ENCODE measurements at places on chromosomes 1 and 21.

GRCh38 chr1:239914751-239915231, 176.9 kb upstream of the FMN2 start:
- no peak for DNase-seq

DNA sequence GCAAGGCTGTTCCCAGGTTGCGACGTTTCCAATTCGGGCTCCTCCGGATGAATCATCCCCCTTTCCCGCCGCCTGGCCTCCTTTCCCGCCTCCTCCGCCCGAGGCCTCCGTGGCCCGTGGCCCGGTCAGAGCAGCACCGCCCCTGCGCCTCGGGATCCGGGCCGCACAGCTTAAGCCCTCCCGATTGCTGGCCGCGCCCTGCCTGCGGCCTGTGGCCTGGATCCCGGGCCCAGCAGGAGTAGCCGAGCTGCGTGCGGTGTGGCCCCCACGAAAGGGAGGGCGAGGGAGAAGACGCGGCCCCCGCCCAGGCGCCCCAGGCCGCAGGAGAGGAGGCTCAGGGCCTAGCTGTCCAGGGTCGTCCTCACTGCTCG, 1.0 kb downstream of the TMEM200B start:
- DNase-seq = no peak

DNA sequence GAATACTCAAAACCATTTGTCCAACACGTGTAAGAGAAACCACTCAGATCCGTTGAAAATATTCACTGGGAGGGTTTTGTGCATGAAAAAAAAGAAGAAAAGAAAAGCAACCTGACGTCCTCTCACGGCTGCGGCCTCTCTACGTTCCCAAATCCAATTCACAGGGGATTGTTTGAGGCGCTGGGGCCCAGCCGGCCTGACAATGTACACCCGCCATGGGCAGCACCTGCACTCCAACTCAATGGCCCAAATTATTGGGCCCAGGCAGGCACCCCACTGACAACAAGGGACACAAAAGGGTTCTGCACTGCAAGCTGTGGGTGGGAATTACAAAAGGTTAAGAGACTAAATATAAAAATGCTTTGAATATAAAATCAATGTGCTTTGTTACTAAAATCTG, 41.5 kb downstream of the MORN1 start:
- no peak for DNase-seq

DNA sequence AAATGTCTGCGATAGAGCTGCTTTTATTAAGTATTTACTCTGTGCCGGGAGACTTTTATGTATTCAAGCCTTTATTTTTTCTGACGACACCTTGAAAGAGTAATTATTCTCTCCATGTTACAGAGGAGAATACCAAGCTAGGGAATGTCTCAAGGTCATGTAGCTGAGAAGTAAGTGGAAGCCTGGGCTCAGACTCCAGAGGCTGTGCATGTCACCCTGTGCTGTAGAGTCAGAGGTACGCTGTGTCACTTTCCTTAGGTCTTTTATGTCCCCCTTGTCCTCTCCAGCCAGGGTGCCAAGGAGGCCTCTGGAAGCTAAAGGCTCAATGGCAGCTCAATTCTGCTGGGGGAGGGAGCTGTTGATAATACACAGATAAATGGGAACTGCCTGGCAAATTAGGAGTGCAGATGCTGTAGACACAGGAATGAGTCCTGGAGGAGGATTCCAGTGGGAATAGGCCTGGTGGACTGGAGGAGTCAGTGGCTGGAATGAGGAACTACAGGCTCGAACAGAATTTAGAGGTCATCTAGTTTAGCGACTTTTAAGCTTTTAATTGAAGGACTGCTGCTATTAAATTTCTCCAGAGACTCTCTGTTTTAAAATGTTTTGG, 9.3 kb upstream of the IL19 start:
- no peak for DNase-seq

DNA sequence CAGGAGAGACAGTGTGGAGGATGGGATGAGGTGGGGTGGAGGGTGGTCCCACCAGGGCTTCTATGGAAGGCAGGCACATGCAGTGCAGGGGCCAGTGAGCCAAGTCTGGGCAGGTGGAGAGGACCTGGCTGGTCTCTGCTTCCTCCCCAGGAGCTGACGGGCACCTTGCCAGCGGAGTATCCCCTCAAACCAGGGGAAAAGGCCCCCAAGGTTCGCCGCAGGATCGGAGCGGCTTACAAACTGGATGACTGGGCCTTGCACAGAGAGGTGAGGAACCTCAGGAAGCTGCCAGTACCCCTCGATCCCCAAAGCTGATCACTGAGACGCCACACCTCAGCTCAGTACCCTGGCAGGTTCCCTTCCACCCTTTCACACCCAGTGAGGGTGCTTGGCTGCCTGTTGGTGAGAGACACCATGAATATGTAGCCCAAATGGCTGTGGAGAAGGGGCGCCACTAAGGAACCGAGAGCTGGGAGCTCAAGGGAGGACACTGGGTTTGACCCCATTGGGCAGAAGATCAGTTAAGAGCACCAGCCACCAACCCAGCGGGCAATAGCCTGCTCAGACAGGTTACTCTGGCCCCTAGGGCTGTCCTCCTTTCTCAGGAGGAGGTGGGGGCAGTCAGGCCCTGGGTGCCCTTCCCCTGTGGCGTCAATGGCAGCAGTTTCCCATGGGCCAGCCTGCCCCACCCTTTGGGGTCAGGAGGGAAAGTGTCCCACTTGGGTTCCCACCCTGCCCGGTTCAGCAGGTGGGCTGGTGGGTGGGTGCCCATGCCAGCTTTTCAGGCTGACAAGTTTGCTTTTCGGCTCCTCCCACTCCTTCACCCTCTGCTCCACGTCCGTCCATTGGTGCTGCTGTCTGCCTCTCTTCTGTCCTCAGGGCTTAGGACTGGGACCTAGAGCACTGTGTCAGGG, 5.5 kb downstream of the INAVA start:
- DNase-seq = no peak

GRCh38 chr1:53899206-53899628, 5.2 kb downstream of the DIO1 start:
- no peak for DNase-seq

DNA sequence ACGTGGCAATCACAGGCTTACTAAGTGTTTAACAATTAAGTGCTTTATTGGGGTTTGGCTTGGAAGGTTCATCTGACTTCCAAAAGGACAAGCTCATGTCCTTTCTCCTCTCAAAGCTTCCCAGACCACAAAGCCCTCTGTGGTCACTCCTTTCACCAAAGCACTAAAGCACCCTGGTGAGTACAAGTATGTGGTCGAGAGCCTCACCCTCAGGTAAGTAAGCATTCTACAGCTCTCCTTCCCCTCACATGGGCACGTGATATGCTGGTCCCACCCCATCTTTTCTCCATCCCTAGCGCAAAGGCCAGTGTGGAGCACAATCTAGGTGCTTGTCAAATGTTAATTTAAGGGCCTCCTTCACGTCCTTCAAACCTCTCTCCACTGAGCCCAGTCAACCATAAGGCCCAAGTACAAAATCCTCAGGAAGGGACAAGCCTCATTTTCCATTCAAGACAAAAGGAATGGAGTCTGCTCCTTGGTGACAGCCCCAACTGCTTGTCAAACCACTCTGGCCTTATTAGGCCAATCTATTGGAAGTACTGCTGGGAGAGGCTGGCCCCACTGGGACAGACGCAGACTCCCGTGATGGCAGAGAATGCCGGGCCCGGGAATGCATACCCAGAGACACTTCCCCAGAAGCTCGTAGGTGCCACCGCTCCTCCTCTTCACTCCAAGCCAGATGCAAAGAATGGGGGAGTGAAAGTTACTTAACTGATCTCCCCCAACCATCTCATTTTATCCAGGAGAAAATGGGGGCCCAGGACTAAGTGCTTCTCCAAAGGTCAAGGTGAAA, 7.8 kb downstream of the STMN1 start:
- DNase-seq = no peak

- no peak for DNase-seq
These were observed 3.2 kb downstream of the INKA2 start for GRCh38 chr1:111735858-111736544.

GRCh38 chr1:48851638-48852037, 74.9 kb upstream of the BEND5 start:
- no peak for DNase-seq

DNA sequence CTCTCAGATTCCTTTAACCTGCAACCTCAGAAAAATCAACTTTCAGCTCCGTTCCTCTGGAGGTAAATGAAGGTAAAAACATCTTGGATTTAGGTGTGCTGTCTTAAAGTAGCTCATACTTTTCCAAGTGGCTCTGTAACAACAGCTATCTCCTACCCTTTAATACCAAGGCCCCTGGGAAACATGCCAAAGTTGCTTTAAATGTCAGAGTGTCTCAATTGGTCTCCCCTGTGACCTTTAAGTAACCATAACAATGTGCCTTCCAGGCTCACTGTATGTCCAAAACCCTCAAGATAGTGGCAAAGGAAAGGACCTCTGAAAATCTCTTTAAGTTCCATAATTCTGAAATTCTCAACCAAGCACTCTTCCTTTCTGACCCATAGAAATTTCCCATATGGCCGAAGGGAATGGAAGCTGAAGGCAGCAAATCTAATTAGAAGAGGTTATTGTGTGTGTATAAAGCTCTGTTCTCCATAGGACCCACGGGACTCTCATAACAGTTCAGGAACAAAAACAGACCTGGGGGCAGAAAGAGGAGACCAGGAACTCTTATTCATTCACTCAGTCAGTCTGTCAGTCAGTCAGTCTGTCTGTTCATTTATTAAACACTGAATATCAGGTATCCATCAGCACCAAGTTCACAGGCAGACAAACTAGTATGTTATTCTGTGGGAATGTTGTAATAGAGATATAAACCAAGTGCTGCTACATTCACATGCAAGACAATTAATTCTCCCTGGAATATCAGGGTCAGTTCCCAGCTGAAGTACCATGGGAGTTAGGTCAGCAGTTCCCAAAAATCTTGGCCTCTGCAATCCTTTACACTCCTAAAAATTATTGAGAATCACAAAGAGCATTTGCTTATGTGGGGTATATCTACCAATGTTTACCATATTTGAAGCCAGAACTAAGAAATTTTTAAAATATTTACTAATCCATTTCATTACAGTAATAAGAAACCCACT, 19.1 kb downstream of the ASTN1 start:
- no peak for DNase-seq

DNA sequence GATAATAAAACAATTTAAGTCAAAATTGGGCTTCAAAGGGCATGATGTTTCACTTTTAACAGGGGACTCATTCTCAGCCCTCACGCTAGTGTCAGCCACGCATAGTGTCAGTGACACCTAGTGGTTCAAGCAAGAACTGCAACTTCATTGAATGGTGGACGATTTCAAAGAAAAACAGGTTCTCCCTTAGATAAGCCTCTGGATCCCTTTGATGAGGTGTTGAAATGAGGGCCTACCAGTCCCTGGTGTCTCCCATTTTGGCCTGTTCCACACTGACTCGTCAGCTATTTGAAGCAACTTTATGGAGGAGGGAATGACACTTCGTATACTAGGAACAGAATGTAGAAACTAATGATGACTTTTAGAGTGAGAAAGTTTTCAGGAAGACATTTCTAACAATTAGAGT, 56.2 kb downstream of the FCRL5 start:
- no peak for DNase-seq

- no peak for DNase-seq
These were observed 194.4 kb upstream of the KAZN start for GRCh38 chr1:14403961-14404645.

- no peak for DNase-seq
These were observed 85.6 kb downstream of the EPS15 start for GRCh38 chr1:51433269-51433971.

DNA sequence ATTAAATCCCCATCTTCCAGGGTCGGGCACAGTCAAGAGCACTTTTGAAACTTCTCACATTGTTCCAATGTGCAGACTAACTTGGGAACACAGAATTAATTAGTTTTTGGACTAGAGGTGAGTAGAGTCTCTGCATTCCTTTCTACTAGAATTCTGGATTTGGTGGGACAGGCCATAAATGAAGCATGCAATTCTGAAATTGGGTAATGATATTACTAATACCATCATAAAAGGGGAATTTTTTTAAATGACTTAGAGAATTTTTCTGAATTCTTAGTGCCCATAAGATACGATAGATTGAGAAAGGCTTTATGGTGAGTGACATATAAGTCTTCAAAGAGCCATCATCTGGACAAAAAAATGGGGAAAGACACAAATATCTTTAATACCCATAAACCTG, 41.8 kb downstream of the ADAMTS5 start:
- no peak for DNase-seq

GRCh38 chr1:180947499-180947885, 34.8 kb downstream of the KIAA1614 start:
- DNase-seq = no peak

GRCh38 chr1:109499661-109500536, 6.0 kb downstream of the CYB561D1 start:
- no peak for DNase-seq

DNA sequence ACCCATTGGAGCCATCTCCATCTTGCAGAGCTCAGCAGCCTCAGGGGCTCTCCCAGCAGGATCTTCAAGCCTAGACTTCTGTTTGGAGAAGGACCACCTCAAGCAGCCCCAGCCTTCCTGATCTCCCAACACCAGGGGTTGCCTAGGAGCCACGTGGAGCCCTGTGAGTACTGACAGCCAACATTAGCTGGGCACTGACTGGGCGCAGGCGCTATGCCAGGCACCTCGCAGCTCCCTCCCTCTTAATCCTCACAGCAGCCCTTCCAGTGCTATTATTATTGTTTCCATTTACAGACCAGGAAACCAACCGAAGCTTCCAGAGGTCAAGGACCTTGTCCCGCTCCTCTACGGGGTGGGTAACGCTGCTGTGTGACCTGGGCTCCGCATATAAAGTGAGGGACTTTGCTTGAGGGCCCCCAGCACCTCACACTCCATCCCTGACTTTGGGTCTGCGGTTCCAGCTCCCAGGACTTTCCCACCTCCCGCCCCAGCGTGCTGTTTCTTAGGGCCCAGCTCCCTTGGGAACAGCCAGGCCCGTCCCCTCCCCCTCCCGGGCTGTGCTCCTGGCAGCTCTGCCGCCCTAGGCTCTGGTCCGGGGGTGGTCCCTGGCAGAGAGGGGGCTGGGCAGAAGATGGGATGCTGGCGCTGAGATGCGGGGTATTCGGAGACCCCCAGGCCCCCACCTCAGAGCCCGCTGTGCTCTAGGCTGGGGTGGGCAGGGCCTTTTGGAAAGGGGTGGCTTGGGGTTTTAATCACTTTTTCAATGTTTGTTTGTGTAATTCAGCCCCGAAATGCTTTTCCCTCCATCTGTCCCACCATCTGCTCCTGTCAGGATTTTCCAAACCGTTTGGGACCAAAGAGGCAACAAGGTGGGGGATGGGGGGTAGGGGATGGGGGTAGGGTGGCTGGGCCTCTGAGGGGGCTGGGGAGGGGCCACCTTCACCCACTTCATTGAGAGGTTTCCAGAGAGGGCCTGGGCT, 4.1 kb upstream of the HPCA start:
- DNase-seq = no peak

- no peak for DNase-seq
These were observed 4.2 kb upstream of the CCT8 start for GRCh38 chr21:29077651-29078090.

DNA sequence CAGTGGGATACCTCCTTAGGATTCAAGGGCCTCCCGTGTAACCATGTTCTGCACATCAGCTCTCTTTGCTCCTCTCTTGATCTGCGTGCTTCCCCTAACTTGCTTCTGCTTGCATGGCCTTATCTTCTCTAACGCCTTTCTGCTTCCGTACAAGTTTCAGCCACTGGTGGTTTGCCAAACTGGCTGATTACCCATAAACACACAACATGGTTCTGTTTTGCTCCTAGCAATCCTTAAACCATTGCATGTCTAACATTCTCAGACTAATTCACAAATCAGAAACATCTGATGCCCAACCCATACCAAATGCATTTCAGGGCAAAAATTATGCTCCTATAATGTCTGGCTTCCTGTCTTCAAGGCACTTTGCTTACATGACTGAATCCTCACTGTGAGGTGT, 166.4 kb downstream of the PBX1 start:
- DNase-seq = no peak

- DNase-seq = no peak
These were observed 24.7 kb upstream of the POGK start for GRCh38 chr1:166814611-166815010.

Data from NCI-H1436 treated with DMSO at 0.1 percent for 48 hours (cell line).